ENCODE measurements at places on chromosomes 12 and 14. TPM values are rescaled to one million over a fixed set of nuclear protein-coding genes. Genes with fewer than 3 reads are reported as not detected.

DNA sequence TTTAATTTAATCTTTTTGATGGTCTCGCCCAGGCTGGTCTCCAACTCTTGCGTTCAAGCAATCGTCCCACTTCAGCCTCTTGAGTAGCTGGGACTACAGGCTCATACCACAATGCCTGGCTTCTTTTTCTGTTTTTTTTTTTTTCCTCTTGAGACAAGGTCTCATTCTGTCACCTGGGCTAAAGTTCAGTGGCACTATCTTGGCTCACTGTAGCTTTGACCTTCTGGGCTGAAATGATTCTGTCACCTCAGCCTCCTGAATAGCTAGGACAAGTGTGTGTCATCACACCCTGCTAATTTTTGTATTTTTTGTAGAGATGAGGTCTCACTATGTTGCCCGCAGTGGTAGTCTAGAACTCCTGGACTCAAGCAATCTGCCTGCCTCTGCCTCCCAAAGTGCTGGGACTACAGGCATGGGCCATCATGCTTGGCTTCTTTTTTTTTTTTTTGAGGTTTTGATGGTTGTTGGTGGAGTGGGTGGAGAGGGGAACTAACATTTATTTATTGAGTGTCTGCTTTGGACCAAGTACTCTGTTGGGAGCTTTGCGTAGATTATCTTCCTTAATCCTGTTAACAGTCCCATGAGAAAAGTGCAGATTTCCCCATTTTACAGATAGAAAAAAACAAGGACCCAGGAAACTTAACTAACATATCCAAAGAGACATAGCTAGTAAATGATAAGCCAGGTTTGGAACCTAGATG is 102.0 kb downstream of the DIP2B start:
- no peak for DNase-seq

ITGB7 gene
- total RNA-seq, result 0.83 TPM

KCNA5 gene
- total RNA-seq, result not detected

GRCh38 chr14:79586416-79586815 is 624.9 kb downstream of the DIO2 start:
- no peak for DNase-seq

TTC7B gene
- total RNA-seq, result 43.2 TPM

DNA sequence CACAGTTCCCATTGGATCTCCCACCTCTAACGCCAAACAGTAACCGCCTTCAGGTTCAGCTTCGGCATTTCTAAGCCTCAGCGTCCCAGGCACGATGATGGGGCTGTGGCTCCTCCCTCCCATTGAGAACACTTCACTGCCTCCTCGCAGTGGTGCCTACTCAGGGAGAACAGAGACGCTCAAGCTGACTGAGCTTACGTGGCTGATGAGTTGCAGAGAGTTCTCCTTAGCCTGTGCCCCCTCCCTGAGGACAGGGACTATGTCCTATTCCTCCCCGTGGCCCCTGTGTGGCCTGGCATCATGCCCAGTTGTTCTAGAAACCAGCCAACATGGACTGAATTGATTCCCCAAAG is 87.0 kb downstream of the ITPK1 start:
- DNase-seq, result no peak

GRCh38 chr12:3557791-3558620 is 67.0 kb downstream of the PRMT8 start:
- no peak for DNase-seq

DNA sequence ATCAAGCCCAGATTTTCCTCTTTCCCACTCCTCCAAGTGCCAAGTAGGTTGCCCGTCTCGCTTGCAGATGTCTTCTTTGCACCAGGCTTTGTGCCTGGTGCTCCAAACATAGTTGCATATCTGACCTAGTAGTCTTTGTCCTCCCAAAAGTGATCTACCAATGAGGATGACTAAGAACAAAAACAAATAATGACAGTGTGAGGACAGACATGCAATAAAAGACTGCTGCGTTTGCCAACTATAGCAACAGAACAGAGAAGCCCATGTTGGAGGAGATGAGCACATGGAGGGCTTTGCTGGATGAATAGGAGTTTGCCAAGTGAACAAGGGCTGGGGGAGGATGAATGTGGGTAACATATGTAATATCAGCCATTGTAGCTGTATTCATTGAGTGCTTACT is 15.6 kb downstream of the DTX1 start:
- DNase-seq, result no peak

KRT83 gene
- not detected for total RNA-seq

KLRK1 gene
- 4.9 TPM for total RNA-seq

DNA sequence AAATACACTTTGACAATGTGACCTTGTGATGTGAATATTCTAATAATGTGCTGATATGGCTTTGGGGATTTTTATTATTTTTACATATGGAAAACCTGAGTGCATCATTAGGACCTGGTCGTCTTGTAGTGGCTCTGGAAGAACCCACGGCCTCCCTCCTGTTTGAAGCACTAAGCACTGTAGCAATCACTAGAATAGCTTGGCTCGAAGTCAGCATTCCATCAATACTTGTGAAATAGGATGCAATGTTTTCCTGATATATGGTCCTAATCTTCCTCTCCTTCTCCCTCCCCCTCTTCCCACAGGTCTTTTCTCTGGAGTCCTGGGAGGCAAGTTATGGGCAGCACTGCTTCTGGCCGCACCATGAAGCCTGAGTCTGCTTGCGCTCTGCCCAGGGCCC is 71.9 kb downstream of the NRXN3 start:
- no peak for DNase-seq

BCL2L14 gene
- not detected for total RNA-seq

- DNase-seq, result no peak
These were observed 783.0 kb downstream of the TMEM121 start for GRCh38 chr14:106309423-106309822.

GRCh38 chr12:72925716-72926115 is 653.5 kb downstream of the TRHDE start:
- DNase-seq, result no peak

GABARAPL1 gene
- 74.7 TPM for total RNA-seq

DNA sequence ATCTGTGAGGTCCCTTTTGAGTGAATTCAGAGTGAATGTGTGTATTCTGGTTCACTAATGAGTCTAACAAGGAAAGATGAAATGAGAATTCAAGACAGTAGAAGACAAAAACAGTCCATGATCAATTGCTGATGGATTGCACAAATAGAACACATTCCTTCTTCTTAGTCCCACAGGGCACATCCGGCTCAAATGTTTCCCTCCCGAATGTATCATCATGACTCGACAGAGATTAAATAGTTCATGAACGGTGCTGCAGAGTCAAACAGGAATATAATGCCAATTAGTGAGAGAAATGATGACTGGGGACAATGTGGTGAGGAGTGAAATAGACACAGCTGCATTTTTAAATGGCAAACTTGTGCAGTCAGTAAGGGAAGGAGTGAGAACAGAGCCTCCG is 11.5 kb upstream of the SFSWAP start:
- DNase-seq, result no peak

DNA sequence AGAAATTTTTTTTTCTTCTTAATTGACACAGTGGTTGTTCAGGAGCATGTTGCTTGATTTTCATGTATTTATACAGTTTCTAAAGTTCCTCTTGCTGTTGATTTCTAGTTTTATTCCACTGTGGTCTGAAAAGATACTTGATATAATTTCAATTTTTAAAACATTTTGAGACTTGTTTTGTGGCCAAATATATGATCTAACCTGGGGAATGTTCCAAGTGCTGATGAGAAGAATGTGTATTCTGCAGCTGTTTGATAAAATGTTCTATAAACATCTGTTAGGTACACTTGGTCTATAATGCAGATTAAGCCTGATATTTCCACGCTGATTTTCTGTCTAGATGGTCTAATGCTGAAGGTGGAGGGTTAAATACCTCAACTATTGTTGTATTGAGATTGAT is 151.4 kb upstream of the IFNG-AS1 start:
- DNase-seq, result no peak

- peak; percentile 74 for DNase-seq
These were observed 178.1 kb downstream of the ADGRD1 start for GRCh38 chr12:131131808-131132117.

ATG101 gene
- 46.1 TPM for total RNA-seq

- DNase-seq, result no peak
These were observed 341.1 kb downstream of the EMP1 start for GRCh38 chr12:13537623-13538022.

- DNase-seq, result no peak
These were observed 610 bp downstream of the C14orf132 start for GRCh38 chr14:96039633-96040311.

KIF5A gene
- total RNA-seq, result 0.43 TPM

DNA sequence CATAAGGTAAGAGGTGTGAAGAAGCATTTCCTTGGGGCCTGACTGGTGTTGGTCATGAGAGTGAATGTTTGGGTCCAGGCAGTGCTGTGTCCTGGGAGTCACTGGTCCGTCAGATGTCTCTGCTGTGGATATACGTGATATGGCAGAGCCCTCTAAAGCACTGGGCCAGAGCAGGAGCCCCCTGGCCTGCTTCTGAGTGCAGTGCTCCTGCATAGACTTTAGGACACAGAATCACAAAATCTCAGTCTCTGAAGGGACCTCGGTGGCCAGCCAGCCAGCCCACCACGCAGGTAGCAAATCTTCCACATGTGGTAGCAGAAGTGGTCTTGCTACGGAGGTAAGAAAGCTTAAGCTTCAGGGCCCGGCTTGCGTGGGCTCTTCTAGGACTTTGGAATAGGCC is 18.5 kb upstream of the AQP2 start:
- no peak for DNase-seq

DNA sequence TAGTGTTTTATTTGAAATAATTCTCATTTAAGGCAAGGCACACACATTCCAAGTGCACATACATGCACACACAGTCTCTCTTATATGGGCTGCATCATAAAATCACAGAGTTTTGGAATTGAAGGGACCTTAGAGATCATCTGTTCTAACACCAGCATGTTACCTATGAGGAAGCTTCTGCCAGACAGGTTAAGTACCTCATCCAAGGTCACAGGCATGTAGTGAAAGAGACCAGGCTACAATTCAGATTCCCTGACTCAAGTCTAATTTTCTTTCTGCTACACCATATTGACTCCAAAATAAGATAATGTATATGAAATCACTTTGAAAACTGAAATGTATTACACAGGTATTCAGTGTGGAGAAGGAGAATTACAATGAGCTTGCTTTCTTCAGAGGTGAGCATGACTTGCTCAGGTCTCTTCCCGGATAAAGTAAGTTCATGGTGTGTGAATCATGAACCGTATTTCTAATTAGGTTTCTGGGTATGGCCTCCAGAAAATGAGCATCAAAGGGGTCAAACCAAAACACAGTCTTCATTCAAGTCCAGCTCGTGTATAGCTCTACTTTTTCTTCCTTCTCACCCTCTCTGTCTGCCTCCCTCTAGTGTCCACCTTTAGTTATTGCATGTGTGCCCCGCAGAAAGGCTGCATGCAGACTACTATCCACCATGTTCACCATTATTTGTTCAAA is 411.9 kb downstream of the FUT8 start:
- no peak for DNase-seq

DNA sequence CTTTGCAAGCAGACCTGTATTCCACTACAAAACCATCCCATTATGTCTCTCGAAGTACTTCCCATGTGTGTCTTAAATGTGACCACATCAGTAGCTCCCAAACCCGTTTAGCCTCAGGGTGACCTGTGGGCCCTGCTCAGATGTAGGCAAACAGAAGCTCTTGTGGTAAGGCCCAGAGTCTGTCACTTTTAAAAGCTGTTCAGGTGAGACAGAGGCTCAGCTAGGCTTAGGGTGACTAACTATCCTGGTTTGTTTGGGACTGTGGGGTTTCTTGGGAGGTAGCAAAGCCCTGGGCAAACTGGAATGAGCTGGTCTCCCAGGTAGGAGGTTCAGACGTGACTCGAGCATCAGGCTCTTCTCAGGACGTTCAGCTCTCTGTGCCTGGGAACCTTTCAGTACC is 64.5 kb upstream of the VASH1 start:
- peak; percentile 36 for DNase-seq

GRCh38 chr12:67539946-67540345 is 108.6 kb upstream of the DYRK2 start:
- DNase-seq, result no peak

GRCh38 chr12:116517431-116518045 is 41.6 kb upstream of the MAP1LC3B2 start:
- no peak for DNase-seq

GRCh38 chr12:50597200-50598195 is 92.7 kb downstream of the DIP2B start:
- DNase-seq, result peak; percentile 38

DNA sequence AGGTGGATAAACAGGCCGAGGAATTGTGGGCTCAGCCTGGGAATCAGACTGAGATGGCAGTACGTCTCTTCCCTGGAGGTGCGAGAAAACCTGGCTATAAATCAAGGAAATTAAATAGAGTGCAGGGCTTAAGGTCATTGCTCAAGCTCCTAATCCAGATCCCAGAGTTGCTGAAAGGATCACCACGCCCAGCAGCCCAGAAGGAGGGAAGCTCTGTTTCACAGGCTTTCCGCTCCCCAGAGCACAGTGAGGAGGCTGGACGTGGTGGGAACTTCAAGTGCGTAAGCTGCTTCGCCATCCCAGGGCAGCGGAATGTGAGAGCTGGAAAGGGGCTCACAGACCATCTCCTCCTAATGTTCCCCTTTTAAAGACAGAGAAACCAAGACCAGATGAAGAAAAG is 651.6 kb upstream of the TBX3 start:
- DNase-seq, result no peak

Data from osteocyte (in vitro differentiated cells).